ENCODE measurements at places on chromosomes 5 and 9. TPM values are rescaled to one million over a fixed set of nuclear protein-coding genes. Genes with fewer than 3 reads are reported as not detected.

- no peak for DNase-seq
These were observed 255.9 kb downstream of the GABRG2 start for GRCh38 chr5:162323466-162323865.

DNA sequence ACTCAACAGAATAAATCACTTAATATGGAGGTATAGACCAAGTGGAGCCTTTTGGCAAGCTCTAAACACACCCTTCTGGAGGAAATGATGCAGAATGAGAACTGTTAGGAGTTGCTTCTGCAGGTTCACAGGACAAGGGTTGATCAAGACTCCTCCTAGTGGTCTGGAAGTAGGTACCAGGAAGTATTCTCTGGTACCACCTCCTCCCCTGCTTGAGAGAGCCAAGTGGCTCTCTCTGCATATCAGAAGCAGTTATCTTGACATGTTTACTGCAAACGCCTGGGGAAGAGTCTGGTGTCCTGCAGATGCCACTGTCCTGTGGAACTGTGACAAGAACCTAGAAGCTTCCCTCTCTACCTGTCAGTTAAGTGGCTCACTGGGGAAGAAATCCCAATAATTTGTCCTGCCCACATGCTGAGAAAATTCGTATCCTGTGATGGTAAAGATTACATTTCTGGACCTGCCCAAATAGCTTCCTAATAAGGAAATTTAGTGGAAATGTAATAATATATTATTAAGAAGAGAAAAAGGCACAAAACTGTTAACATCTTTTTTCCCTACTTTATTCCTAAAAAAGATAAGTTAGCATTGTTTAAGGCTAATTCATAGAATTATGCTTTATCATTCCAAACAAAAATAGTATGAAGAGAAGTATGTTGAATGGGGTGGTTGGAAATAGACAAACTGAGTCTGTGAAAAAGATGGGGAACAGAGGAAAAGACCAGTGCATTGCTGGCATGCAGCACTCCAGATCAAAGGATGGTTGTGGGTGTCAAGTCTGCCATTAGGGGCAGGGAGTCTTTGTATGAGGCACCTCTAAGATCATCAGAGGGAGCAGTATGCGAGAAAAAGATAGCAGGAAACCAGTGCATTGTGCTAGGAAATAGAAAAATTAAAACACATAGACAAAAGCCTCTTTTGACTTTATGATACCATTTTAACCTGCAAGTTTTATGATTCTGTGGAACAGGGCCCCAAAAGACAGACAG, 118.8 kb downstream of the CDC42SE2 start:
- no peak for DNase-seq

DNA sequence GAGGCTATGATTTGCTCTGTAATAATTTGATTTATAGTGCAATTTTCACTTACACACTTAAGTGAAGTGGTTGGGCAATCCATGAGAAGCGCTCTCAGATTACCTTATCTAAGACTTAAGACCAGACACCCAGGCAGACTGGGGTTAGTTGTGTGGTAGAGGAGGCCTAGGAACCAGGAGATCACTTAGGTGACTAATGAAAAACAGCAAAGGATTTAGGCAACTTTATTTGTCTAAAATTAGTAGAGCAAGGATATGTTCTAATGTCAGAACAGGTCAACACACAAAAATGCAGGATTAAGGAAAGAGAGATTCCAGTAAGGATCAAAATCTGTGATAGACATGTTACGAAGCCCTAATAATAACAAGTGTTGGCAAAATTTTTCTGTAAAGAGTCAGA, 913.8 kb downstream of the TLE1 start:
- no peak for DNase-seq

DNA sequence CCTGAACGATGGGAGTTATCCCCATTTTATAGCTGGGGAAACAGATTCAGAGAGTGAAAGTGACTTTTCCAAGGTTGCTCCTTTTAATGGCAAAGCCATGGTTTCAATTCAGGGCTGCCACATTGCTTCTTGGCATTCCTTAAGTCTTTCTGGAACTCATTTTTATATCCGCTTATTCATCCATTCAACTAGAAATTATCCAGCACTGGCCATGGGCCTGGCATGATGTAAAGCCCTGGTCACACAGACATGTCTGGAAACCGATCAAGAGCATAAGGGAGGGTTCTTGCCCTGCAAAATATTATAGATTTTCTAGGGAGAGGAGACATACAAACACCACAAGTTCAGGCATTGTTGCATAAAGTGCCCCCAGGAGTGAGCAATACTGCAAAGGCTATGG, 43.0 kb upstream of the COL15A1 start:
- DNase-seq = no peak

DNA sequence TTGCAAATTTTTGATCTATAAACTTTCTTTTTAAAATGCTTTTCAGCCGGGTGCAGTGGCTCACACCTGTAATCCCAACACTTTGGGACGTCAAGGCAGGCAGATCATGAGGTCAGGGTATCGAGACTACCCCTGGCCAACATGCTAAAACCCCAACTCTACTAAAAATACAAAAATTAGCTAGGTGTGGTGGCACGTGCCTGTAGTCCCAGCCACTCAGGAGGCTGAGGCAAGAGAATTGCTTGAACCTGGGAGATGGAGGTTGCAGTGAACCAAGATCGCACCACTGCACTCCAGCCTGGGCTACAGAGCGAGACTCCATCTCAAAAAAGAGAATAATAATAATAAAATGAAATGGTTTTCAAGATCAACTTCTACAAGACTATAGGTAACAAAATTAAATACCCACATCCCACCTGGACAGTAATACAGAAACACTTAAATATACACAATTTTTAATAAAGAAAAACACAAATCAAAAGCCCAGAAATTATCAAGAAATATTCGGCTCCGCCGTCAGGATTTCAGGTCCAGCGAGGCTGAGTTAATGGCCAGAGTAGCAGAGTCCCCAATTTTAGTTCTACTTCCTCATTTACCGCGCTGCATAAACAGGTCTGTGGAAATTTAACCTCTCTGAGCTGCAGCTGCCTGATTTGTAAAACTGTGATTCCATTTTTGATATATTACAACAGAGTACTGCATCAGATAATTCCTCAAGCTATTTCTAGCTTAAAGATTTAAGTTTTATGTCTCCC, 4.0 kb downstream of the TUT7 start:
- DNase-seq = no peak

DNA sequence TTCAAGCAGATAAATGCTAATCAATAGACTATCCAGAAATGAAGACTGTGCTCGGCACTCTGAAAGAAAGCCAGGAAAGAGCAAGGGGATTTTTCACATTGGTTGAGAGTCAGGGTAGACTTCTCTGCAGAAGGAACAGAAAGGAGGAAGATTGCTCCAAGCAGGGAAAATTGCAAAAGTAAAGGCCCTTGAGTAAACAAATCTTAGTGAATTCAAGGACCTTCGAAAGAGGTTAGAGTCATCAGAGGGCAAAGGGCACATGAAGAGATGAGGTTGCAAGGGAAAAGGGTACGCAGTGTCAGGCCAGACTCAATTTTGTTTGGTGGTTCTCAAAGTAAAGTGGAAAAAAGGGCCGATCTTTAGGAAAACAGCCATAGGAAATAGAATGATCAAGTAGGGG, 157.6 kb upstream of the RAI14 start:
- DNase-seq = no peak

- DNase-seq = no peak
These were observed 1768.9 kb upstream of the CDH9 start for GRCh38 chr5:28807195-28807729.

- DNase-seq = no peak
These were observed 189.7 kb downstream of the PSAT1 start for GRCh38 chr9:78486661-78487060.

DNA sequence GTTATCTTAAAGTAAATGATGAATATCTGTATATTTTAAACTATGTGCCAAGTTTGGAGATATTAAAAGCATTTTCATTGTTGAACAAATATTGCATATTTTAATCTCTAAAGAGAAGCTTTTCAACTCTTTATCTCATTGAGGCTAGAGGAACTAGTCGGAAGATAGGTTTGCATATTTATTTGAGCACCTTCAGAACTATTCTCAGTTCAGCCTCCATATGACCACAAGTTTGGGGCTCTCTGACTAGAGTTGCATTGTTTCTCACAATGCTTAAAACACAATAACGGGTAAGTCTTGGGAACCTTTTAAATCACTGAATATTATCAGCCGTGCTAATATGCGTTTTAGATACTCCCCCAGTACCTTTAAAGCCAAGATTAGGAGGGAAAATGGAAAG, 47.3 kb upstream of the CTXN3 start:
- DNase-seq = no peak

DNA sequence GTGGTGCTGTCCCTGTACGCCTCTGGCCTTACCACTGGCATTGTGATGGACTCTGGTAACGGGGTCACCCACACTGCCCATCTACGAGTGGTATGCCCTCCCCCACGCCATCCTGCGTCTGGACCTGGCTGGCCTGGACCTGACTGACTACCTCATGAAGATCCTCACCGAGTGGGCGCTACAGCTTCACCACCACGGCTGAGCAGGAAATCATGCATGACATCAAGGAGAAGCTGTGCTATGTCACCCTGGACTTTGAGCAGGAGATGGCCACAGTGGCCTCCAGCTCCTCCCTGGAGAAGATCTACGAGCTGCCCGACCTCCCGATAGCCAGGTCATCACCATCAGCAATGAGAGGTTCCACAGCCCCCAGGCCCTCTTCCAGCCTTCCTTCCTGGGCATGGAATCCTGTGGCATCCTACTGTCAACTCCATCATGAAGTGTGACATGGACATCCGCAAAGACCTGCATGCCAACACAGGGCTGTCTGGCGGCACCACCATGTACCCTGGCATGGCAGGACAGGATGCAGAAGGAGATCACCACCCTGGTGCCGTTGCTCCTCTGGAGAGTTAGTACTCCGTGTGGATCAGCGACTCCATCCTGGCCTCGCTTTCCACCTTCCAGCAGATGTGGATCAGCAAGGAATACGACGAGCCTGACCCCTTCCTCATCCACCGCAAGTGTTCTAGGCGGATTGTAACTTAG, 434.2 kb upstream of the RGMB start:
- no peak for DNase-seq

DNA sequence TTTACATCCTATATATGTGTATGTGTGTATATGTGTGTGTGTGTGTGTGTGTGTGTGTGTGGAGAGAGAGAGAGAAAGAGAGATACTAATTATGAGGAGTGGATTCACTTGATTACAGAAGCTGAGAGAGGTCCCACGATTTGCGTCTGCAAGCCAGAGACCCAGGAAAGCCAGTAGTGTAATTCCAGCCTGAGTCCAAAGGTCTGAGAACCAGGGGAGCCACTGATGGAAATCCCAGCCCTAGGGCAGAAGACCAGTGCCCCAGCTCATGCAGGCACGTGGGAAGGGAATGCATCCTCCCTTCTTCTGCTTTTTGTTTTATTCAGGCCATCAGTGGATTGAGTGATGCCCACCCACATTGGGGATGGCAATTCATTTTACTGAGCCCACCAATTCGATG, 74.8 kb downstream of the PCSK5 start:
- DNase-seq = no peak

DNA sequence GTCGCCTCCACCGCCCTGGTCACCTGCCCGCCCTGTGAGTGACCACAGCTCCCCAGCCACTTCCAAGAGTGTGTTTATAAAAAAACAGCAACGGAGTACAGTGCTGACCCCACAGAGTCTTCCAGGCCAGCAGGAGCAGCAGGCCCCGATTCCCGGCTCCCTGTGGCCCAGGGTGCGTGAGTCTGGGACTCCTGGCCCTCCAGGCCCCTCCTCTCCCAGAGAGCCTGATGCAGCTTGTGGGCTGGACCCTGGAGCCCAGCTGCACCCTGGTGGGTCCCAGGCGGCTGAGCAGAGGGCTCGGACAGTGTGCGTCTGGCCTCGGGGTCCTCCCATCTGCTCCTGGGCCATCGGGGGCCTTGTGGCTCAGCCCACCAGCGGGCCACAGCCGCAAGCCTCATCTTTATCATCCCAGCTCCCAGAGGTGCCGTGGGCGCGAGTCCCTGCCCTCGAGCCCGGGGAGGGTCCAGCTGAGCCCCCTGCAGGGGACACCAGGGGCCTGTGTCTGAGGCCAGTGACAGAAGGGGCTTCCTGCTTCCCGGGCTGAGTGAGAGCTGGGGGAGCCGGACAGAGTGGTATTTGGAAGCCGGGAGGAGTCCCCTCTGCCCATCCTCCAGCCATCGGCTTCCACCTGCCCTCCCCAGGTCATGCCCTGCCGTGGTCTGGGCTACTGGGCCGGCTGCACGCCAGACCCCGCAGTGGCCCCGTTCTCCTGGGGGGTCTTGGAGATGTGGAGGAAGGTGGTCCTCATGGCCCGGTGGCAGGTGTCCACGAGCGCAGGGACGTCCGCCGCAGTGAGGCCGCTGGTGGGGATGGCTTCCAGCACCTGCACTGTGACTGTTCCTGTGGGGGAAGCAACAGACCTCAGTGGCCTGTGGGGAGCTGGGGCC, 10.6 kb downstream of the EGFL7 start:
- DNase-seq = peak; percentile 68

DNA sequence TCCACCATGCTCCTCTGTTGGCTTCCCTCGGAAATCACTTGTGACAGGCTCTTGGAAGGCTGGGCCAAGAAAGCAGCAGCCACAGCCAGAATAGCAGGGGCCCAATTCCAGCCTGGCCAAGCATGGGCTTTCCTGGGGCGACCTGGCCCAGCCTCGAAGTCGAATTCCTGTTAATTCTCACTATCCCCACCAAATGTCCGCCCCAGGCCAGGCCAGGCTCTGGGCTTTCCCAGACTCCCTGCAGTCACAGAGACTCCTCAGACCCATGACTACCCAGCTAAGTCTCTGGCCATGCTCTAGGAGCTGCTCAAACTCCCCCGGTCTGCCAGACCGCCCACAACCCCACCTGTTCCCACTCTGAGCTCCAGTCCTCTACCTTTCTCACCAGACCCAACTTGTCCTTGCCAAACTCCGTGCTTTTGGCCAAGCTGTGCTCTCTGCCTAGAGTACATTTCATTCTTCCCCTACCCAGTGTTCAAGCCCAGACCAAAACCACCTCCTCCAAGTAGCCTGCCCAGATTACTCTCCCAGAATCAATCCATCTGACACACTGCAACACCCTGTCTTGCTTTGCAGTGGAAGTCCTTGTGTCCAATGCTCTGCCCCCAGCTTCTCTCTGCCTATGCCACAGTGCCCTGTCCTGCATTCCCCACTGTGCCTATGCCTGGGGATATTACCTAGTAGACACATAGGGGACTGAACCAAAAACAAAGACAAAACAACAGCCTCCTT, 26.2 kb downstream of the SHB start:
- DNase-seq = no peak

- no peak for DNase-seq
These were observed 68.2 kb downstream of the MELK start for GRCh38 chr9:36640771-36641381.

DNA sequence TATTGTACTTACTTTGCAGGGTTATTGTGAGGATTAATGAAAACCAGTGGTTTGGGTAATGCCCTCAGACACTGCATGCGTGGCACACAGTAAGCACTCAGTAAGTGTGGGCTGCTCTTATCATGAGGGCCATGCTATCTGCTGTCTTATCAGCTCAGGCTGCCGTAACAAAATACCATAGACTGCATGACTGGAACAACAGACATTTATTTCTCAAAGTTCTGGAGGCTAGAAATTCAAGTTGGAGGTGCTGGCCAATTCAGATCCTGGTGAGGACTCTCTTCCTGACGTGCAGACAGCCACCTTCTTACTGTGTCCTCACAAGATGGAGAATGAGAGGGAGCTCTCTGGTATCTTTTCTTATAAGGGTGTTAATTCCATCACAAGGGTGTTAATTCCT, 23.9 kb upstream of the SH3PXD2B start:
- no peak for DNase-seq

The CCDC127 gene
- total RNA-seq = 11.9 TPM

The GEMIN5 gene
- 13.9 TPM for total RNA-seq

The SPATA6L gene
- 0.59 TPM for total RNA-seq

The NEUROG1 gene
- 222 TPM for total RNA-seq

The PRRT1B gene
- total RNA-seq = not detected

The FOXD1 gene
- 2.8 TPM for total RNA-seq

The ENTPD2 gene
- 0.69 TPM for total RNA-seq

The PCDHGC3 gene
- 40.1 TPM for total RNA-seq

The DOK3 gene
- total RNA-seq = 29.2 TPM
